ENCODE measurements at places on chromosomes 2 and 18.

DNA sequence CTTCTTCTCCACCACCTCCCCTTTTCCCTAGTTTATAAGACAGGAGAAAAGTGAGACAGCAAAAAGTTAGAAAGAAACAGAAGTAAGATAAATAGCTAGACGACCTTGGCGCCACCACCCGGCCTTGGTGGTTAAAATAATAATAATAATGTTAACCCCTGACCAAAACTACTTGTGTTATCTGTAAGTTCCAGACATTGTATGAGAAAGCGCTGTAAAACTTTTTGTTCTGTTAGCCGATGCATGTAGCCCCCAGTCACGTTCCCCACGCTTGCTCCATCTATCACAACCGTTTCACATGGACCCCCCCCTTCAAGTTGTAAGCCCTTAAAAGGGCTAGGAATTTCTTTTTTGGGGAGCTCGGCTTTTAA is 1.5 kb upstream of the BUB1 start:
- DNase-seq, result no peak

- no peak for DNase-seq
These were observed 3.0 kb upstream of the DLX1 start for GRCh38 chr2:172082105-172082943.

DNA sequence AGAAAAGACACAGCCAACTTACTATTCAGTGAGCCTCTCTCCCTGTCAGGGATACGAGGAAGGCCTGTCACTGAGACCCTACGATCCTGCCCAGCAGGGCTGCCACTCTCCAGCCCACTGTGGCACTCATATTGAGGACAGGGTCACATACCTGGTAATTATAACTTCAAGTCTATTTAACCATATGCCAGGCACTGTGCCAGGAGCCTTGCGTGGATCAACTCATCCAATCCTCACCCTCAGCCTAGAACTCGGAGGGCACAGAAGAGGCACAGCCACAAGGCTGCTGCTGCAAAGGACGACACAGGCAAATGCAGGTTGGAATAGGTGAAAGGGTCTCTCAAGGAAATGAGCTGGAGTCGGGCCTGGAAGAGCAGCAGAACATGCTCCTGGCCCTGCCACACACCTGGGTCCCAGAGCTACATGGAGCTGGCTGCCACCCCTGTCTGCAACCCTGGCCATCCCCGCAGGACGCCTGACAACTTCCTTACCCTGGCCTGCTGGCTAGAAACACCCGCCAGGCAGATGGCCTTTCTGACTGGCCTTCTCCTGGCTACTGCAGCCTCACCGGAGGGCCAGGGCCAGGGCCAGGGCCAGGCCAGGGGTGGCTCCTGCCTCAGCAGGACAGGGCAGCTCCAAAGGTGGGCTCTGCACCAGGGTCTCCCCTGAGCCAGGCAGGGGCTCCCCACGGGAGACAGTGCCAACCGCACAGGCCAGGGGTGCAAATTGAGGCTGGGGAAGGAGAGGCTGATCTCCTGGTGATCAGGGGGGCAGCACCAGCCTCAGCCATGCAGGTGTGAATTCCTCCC is 32.1 kb upstream of the SLC66A3 start:
- no peak for DNase-seq

DNA sequence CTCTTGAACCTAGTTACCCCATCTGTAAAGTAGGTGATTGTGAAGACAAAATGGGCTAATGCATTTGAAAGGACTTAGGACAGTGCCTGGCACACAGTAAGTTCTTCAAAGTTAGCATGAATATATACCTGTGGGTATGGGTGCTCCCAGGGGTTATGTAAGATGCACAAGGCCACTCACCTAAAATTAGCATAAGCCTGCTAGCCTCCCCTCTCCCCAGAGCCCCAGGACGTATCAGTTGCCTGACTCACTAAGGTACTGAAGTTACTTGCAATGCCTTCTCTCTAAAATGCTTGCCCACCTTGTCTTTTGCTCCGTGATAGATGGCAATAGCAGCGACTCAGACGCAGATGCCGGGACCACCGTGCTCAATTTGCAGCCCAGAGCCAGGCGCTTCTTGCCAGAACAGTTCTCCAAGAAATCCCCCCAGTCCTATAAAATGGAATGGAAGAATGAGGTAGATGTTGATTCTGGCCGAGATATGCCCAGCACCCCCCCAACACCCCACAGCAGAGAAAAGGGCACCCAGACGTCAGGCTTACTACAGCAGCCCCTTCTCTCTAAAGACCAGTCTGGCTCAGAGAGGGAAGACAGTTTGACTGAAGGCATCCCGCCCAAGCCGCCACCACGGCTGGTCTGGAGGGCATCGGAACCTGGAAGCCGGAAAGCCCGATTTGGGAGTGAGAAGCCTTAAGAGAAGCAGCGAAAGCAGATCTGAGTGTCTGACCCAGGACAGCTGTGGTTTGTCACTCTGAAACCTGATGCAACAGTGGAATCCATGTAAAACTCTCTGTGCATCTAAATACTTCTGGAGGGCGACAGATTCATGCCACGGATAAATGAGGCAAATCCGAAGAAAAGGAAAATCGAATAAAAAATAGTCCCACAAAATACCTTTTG is 53.8 kb upstream of the TMEM182 start:
- DNase-seq, result no peak

DNA sequence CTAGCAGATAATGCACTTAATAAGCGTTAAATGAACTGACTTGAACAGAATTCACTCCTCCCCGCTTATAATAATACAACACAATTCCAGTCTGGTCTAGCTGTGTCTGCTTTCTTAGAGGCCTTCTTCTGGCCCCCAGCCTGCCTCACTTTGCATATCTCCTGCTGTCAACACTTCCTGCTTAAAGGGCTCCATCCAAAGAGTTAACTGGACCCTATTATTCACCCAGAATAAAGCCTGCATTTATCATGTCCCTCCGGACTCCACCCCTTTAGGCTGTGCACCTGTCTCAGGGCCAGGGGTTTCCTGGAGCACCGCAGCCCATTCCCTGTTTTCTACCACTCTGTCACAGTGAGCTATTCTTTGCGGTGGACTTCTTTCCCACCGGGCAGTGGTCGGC is 292.8 kb upstream of the FBXO11 start:
- no peak for DNase-seq

DNA sequence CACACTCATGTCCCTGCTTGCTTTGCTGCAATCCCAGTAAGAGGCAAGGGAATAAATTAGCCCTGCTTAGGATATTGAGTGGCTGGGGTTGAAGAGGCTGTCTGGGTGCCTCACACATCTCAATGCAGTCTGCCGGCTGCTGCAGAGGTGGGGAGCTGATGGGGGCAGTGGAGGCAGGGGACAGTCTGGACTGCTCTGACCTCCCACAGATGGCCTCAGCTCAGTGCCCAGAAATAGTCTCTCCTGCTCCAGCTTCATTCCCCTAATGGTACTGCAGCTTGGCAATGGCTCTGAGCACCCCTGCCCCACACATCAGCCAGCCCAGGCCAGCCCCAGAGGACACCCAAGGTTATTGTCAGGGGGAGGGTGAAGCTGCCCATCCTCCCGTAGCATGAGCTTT is 21.5 kb upstream of the TNS1 start:
- DNase-seq, result no peak

- no peak for DNase-seq
These were observed 8.3 kb downstream of the TNP1 start for GRCh38 chr2:216851486-216852090.

GRCh38 chr2:160157861-160158829 is 41.9 kb downstream of the ITGB6 start:
- no peak for DNase-seq

DNA sequence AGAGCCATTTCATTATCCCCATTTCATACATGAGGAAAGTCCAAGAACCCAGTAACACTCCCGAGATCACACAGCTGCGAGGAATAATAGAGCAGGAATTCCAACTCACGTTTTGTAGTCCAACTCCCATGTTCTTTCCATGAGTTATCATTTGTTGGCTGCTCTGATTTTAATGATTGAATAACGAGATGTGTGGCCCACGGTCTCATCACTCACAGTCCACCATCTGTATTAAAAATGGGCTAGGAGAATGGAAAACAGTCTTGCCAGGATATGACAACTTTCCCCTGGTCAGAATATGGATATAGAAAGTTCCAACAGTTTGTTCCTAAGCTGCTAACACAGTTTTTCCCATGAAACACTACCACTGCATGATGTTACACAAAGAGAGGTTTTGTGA is 147.5 kb downstream of the METTL4 start:
- no peak for DNase-seq

DNA sequence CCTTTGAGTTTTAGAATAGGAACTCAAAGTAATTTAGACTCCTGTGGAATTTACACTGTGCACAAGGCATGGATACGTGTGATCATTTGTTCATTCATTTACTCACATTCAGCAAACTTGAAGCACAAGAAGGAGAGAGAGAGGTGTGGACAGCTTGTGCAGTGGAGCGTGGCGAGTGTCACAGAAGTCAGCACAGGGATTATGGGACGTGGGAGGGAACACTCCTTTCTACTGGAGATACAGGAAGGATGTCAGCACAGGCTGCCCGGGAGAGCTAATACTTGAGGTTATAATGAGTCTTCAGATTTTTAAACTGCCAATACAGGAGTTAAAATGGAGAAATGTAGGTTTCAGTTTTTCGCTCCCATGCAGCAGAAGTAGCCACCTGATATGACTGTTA is 7.0 kb downstream of the FAM228A start:
- no peak for DNase-seq

- DNase-seq, result no peak
These were observed 26.1 kb downstream of the PID1 start for GRCh38 chr2:229244975-229245374.

DNA sequence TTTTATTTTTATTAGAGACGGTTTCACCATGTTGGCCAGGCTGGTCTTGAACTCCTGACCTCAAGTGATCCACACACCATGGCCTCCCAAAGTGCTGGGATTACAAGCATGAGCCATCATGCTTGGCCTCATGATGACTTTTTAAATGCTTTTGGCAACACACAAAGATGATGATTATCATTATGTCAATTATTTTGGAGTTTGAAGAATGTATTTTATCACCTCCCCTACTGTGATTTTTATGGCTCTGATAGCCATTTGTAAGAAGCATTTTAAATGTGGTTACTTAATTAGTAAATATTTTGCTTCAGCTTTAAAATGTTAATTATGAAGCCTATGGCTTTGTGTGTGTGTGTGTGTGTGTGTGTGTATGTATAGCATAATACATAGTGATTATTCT is 45.1 kb upstream of the RAB27B start:
- DNase-seq, result no peak

DNA sequence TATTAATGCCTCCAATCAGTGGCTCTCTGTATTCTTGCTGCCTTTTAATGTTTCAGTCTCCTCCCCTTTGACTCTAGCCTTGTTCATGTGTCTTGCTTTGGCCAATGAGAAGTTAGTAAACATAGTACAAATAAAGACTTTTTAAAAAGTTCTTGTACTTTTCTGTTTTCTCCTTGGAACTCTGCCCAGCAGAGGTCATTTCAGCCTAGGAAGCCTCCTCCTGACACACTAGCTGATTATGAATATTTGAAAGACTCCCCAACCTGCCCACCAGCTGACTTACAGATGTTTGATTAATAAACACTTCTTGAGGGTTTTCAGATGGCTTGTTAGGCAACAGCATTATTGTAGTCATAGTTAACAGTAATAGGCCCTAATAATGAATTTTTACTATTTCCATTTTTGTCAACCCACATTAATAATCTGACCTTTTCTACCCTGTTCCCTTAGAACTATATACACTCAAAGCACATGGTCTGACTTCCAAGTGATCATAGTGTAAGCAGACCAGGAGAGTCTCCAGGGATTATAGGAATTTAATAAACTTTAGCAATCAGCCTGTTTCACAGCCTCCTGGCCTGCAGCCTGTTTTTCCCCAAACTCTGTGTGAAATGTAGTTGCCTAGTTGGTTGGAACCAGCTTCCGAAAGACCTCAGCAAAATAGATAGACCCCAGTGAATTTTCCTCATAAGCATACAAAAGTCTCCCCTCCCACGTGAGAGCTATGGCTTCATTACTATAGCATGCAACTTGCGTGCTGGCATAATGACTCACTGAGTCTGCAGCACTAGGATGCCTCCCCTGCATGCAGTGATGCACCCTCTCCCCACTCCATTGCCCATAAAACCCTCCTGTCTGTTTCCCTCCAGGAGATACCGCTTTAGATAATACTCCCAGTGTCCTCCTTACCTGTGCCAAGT is 670.7 kb upstream of the ZNF804A start:
- no peak for DNase-seq

DNA sequence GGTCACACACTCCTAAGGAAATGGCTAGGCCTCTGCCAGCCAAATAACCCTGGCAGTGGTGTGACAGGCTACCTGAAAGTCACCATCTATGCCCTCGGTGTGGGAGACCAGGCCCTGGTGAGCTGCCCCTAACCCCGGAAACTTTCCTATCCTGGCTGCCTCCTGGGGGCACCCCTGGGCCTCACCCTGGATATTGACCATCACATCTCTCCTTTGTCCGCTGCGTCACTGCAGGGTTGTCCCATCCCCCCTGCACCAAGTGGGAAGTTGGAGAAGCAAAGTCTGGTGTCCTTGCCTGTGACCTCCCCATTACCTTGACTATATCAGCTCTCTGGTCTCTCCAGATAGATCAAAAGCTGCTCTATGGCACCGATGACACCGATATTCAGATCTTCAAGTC is 18.8 kb downstream of the FER1L5 start:
- no peak for DNase-seq

- no peak for DNase-seq
These were observed 7.3 kb upstream of the VAPA start for GRCh38 chr18:9906481-9906880.

DNA sequence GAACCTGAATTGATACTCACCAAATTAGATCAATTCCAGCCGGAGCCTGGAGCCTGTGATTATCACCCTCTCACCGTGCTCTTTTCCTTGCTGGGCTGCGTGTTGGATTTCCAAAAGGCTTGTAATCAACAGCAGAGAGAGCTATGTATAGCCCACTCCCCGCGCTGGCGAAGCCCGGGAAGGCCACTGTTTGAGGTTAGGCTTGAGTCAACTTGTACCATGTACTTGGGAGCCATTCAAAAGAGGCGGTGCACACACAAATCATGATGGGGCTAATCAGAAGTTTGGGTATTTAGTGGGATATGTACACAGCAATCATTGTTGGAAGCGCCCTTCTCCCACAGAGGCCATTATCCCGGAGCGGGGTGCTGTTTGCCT is 151.6 kb downstream of the GLI2 start:
- no peak for DNase-seq

GRCh38 chr2:96116424-96116878 is at the start of gene ADRA2B:
TSS of gene ADRA2B (minus strand) at chr2:96116571. CDS start at chr2:96116149, 422 bp downstream.
- peak; percentile 73 for DNase-seq

- DNase-seq, result no peak
These were observed 27.1 kb downstream of the PCARE start for GRCh38 chr2:29047083-29047845.

DNA sequence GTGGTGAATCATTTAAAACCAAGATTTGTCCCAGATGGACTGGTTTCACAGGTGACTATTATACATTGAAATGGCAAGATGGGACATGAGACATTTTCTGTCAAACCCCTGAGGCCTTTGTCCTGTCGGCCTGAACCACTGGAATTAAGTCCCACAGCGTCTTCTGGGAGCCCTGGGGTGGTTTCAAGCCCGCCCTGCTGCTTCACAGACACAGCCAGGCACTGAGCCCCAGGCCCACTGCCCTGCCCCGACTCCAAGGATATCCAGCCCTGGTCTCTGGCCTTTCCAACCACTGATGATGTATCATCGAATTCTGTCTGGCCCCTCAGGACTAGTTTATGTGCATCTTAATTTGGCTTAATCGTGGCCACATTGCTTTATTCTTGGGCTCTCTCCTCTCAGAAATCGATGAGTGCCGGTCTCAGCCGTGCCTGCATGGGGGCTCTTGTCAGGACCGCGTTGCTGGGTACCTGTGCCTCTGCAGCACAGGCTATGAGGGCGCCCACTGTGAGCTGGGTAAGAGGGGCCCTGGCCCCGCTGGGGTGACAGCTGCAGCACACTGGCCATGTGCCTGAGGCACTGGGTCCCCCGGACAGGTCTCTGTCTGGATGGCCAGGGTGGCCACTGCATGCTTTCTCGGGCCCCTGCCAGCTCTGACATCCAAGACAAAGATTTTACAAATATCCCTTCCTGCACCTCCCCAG is 39.5 kb downstream of the MTERF4 start:
- DNase-seq, result no peak
